ENCODE measurements at places on chromosomes 11 and 22.
A peak's percentile ranks its signal among the peaks of the same experiment; 100 is the strongest.

GRCh38 chr22:19679522-19680101 is 34.7 kb upstream of the SEPTIN5 start:
- no peak overlapping the region for H3K4me3 ChIP-seq
- peaks cover 23% of the 10 kb centered on the region for H3K27me3 ChIP-seq
- peaks cover 18% of the 10 kb centered on the region for H3K4me1 ChIP-seq
- DNase-seq: peak; percentile 60

DNA sequence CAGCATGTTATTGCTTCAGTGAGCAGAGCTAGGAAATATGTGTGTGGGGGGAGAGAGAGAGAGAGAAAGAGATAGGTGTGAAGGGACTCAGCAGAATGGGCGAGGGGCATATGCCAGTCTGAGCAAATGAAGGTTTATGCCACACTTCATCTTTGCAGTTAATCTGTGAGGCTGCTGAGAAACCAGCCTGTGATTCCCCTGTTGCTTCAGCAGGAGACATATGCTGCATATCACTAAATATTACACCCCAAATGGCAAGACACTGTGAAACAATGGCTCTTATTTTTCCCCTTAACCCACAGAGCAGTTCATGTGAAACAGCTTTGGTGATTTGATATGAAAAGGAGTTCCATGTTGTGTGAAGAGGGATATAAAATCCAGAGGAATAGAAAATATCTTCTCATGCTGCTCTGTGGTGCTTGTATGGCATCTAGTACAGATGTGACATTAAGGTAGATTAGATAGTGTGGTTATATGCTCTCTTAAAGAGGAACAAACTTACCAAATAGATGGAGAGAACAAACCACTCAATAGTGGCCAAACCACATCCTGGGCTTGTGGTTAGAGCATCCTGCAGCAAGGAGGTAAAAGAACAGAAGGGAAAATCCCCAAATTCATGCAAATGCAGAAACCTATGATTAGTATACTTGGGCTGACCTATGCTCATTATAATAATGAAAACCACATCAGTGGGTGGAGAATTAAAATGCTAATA is 864.2 kb downstream of the FAM181B start:
- DNase-seq: no peak
- no peaks in the 10 kb centered on the region for H3K27me3 ChIP-seq
- H3K4me1 ChIP-seq: peaks cover 14% of the 10 kb centered on the region
- H3K36me3 ChIP-seq: no peaks in the 10 kb centered on the region
- H3K27ac ChIP-seq: no peak overlapping the region
- no peak overlapping the region for H3K4me3 ChIP-seq

GRCh38 chr11:93291110-93291509 is 39.4 kb upstream of the DEUP1 start:
- DNase-seq: no peak
- peaks cover 66% of the 10 kb centered on the region for H3K4me1 ChIP-seq
- peak overlapping the region; percentile 11 for H3K27ac ChIP-seq
- peaks cover 5% of the 10 kb centered on the region for H3K36me3 ChIP-seq
- no peak overlapping the region for H3K4me3 ChIP-seq
- peaks cover 5% of the 10 kb centered on the region for H3K27me3 ChIP-seq

DNA sequence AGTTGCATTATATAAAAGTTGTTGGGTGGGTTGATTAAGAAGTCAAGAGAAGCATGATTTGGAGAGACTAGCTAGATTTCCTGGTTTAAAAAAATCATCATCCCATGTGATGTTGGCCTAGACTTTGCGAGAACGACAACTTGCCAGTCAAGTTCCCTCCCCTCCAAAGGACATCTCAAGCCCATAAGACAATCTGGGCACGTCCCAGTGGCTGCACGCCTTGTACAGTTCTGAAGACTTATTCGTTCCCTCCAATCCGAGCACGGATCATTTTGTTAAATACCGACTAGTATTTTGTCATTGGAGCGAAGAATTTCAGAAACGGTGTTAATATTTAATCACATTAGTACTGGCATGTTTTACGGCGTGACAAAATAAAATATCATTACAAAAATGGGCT is 8.0 kb downstream of the MN1 start:
- H3K27me3 ChIP-seq: peaks cover 51% of the 10 kb centered on the region
- peak overlapping the region; percentile 76 for H3K4me3 ChIP-seq
- no peak overlapping the region for H3K27ac ChIP-seq
- peaks cover 12% of the 10 kb centered on the region for H3K36me3 ChIP-seq
- no peak for DNase-seq

GRCh38 chr11:104191124-104191523 is 27.2 kb upstream of the PDGFD start:
- H3K4me3 ChIP-seq: no peak overlapping the region
- no peak overlapping the region for H3K27ac ChIP-seq
- H3K36me3 ChIP-seq: no peaks in the 10 kb centered on the region
- DNase-seq: no peak

GRCh38 chr11:102457056-102457677 is 4.6 kb upstream of the TMEM123 start:
- H3K4me1 ChIP-seq: peaks cover 32% of the 10 kb centered on the region
- no peak overlapping the region for H3K27ac ChIP-seq
- no peaks in the 10 kb centered on the region for H3K36me3 ChIP-seq

DNA sequence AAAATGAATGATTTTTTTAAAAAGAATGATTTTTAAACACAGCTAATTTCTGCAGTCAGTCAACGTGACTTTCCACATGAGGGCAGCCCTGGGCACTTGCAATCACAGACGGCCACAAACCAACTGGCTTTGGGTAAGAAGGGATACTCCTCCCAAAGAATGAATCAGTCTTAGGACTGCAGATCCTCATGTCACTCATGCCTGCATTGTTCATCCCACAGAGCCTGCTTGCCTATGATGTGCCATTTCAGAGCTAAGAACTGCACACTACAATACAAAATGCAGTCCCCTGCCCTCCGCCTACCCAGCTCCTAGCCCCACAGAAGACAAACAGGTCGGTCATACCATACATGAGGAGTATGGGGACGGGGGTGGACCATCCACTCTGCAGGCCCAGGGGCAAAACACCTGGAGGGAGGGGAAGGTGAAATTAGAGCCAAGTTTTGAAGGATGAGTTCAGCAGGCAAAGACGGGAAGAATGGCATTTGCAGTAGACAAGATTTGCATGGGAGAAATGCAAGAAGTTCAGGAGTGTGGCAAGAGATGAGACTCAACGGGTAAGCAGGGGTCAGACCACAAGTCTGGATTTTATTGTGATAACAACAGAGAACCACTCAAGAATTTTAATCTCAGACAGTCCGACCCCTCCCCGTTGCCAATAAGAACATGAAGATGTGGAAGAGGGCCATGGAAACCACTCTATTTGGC is 24.7 kb downstream of the PACSIN2 start:
- no peak overlapping the region for H3K4me3 ChIP-seq
- H3K27me3 ChIP-seq: no peaks in the 10 kb centered on the region
- peaks cover 58% of the 10 kb centered on the region for H3K4me1 ChIP-seq

DNA sequence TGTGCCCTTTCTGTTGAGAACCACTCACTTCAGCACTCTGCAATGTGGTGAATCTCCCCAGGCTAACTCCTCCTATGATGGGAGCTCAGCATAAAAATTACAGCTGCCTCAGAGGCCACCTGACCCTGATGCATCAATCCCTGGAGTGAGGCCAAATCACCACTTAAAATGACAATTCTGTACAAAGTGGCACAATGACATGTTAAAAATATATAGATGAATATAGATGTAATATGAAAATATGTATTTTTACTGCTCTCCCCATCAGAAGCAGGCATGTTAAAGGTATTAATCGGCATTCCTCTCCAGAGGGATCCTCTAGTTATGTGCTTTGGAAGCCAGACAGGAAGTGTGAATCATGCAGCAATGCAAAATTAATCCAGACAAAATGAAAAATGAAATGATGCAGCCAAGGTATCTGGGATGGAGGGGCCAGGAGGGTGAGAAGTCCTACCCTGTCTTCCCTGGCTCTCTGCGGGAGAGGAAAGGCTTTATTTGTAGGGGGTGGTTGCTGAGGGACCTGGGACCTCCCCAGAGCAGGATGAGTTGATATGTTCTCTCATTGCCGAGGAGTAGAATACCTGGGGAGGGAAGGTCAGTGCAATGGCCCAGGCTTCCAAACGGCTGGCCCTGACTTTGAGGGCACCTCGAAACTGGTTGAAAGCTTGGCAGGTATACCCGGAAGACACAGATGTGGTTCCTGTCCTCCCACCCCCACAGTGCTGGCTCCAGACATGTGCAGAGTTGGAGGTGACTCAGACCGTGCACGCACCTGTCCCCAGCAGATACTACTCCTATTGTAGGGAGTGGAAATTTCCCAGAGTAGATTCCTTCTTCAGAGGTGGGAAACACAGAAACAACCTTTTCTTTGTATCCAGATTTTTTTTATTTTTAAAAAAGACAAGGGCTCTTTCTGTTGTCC is 347.9 kb upstream of the NCAM1 start:
- peaks cover 3% of the 10 kb centered on the region for H3K27me3 ChIP-seq
- no peak overlapping the region for H3K27ac ChIP-seq
- no peak for DNase-seq
- peaks cover 66% of the 10 kb centered on the region for H3K4me1 ChIP-seq

GRCh38 chr11:23313001-23313400 is 452.7 kb upstream of the CCDC179 start:
- H3K4me3 ChIP-seq: no peak overlapping the region
- H3K4me1 ChIP-seq: peaks cover 11% of the 10 kb centered on the region
- no peak overlapping the region for H3K27ac ChIP-seq
- DNase-seq: no peak
- no peaks in the 10 kb centered on the region for H3K36me3 ChIP-seq

DNA sequence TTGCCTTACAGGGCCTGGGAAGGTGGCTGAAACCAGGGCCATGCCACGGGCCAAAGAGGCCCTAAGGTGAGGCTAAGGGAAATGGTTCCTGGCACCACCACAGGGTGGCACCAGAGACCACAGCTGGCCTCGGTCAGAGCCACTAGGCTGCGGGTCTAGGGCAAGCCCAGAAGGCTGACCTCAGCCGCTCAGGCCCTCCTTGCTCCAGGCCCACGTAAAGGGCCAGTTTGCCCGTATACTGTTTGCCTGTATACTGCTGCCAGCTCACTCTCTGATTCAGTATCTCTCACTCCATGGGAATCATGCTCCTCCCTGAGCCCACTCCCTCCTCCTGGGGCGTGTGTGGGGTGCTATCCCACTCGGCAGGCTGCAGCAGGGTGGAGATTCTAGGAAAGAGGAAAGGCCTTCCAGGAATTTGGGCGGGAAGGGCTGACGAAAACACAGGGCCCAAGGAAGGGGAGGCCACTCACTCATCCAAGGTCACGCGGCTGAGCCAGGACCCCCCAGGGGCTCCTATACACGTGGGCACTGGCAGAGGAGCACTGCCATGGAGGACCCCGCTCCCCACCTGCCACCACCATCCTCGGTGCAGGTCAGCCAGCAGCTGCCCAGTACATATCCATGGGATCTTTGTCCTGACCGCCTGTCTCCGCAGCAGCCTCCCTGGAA is 62.4 kb downstream of the NECTIN1 start:
- no peak overlapping the region for H3K27ac ChIP-seq
- no peak overlapping the region for H3K4me3 ChIP-seq
- peaks cover 37% of the 10 kb centered on the region for H3K4me1 ChIP-seq
- DNase-seq: peak; percentile 87
- H3K36me3 ChIP-seq: peaks cover 6% of the 10 kb centered on the region

GRCh38 chr22:35398591-35398973 is 1.4 kb upstream of the MCM5 start:
- H3K27ac ChIP-seq: no peak overlapping the region
- H3K4me1 ChIP-seq: peaks cover 64% of the 10 kb centered on the region
- no peaks in the 10 kb centered on the region for H3K27me3 ChIP-seq
- no peak for DNase-seq
- H3K4me3 ChIP-seq: peak overlapping the region; percentile 99

DNA sequence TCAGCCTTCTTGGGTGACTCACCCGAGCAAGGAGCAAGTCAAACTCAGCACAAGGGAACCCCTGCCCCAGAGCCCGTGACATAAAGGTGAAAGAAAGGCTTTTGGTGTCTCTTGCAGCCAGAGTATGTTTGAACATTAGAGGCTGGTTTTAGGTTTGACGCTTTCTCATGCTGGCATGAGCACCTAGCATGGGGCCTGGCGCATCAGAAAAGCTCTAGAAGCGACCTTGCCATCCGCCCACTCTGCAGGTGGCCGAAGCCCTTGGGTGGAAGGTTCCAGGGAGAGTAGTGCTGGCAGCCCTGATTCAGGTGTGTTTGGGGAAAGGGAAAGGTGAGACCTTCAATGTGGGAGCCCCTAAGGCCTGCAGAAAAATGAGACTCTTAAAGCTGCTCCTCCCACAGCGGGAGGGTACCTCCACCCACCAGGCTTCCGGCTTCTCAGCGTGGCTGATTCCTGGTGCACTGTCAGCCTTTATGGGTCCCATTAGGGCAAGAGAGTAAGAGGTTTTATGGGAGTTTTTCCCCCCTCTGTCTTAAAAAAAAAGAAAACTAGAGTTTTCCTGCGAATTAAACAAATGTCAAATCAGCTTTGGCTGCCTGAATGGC is 88.4 kb downstream of the GRIK4 start:
- H3K36me3 ChIP-seq: no peaks in the 10 kb centered on the region
- H3K4me3 ChIP-seq: no peak overlapping the region
- H3K27ac ChIP-seq: no peak overlapping the region
- H3K4me1 ChIP-seq: peaks cover 31% of the 10 kb centered on the region
- peaks cover 23% of the 10 kb centered on the region for H3K27me3 ChIP-seq

DNA sequence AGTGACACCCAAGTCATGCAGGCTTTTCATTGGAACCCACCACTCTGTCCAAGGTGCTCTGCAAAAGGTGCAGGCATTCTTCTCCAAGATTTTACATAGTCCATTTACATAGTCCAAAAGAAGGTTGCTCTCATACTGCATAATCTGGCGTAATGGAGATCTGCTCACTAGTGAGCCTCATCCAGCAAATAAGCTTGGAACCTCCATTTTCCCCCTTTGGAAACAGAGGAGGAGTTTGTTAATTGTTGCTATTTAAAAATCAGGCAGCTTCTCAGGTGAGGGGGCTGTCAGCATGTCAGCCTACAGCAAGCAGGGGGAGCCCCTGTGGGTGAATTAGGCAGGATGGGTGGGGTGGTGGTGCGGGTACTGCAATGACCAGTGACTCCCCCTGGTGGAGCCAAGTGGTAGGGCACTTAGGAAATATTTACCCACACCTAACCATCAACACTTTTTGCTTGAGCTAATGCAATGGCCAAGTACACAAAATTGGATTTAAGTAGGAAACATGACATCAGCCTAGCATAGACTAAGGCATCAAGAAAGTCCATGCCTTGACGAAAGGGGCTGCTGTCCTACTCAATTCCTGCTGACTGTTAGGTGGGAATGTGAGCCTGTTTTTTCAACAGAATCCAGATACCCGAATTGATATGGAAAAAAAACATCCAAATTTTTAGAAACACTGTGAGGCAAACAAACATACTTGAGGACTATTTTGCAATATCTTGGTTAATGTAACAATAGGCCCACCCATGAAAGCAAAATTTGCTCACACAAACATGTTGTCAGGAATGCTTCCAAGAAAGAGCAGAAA is 64.5 kb downstream of the AMBRA1 start:
- peak; percentile 74 for DNase-seq
- H3K36me3 ChIP-seq: peaks cover 43% of the 10 kb centered on the region
- no peaks in the 10 kb centered on the region for H3K27me3 ChIP-seq
- no peak overlapping the region for H3K4me3 ChIP-seq
- H3K4me1 ChIP-seq: peaks cover 8% of the 10 kb centered on the region

All from nephron progenitor cell (in vitro differentiated cells).